ENCODE measurements at places on chromosomes 1 and 21. TPM values are rescaled to one million over a fixed set of nuclear protein-coding genes. Genes with fewer than 3 reads are reported as not detected.

GRCh38 chr1:186536273-186536890, 75.5 kb upstream of the PDC start:
- no peak overlapping the region for H3K4me3 ChIP-seq
- H3K4me1 ChIP-seq = no peaks in the 10 kb centered on the region
- no peaks in the 10 kb centered on the region for H3K27me3 ChIP-seq
- DNase-seq = no peak
- H3K36me3 ChIP-seq = no peaks in the 10 kb centered on the region

Gene ERVH48-1
- total RNA-seq = 186 TPM

Gene SLFNL1
- 0.07 TPM for total RNA-seq

GRCh38 chr1:66523562-66523961, 10.4 kb upstream of the SGIP1 start:
- no peaks in the 10 kb centered on the region for H3K4me1 ChIP-seq
- no peaks in the 10 kb centered on the region for H3K27me3 ChIP-seq
- H3K4me3 ChIP-seq = no peak overlapping the region

Gene KANK4
- 0.35 TPM for total RNA-seq

Gene ACOT7
- 70.7 TPM for total RNA-seq

Gene ANGPTL3
- not detected for total RNA-seq

Gene OLIG2
- not detected for total RNA-seq

DNA sequence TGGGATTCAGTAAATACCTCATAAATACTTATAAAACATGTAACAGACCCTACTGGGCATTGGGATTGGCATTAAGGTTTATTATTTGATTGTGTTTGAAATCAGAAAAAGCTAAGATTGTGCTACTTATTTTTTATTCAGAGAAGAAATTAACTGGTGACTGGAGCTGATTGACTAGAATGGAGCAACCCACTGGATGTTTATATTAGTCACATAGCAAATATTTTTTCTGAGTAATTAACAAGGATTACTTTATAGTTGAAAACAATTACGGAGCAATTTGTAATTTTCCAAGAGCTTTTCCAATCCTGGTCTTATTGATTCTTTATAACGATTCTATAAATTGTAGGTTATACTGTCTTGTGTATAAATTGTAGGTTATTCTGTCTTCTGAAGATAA, 208.7 kb downstream of the HLX start:
- no peaks in the 10 kb centered on the region for H3K36me3 ChIP-seq
- no peak overlapping the region for H3K27ac ChIP-seq
- no peaks in the 10 kb centered on the region for H3K4me1 ChIP-seq

DNA sequence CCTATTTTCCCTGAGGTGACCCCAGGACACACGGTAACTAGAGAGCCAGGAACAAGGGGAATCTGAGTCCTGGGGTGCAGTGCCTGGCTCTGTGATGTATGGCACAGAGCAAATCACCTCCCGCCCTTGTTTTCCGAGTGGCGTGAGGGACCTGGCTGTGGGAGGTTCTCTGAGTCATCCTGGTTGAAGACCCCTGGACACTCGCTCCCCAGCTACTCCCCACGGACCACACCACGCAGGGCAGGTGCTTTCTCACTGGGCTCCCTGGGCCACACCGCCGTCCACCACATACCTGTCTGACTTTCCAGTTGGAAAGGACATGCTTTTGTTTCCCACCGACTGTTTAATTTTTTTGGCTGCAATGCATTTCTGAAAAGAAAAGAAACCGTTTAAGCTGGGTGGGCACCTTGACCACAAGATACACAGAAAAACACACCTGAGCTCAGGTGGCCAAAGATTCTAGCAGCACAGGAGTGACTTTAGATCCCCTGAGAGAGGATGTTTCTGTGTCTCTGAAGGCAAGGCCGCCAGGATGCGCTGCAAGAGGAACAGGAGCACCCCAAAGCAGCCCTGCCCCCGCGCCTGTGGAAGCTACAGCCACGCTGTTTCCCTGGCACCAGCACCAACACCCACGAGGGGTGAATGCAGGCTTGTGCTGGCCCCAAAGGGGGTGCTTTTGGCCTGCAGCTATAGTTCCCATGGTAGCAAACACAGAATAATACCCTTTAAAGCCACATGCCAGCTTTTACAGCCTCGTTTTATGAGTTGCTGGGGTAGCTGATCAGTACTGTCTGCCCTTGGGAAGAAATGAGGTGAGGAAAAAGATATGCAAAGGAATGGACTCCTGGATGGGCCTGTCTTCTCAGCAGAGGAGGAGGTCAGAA, 8.1 kb upstream of the SRM start:
- no peaks in the 10 kb centered on the region for H3K4me1 ChIP-seq
- H3K27ac ChIP-seq = no peak overlapping the region
- DNase-seq = no peak
- peaks cover 90% of the 10 kb centered on the region for H3K36me3 ChIP-seq
- H3K4me3 ChIP-seq = no peak overlapping the region
- H3K27me3 ChIP-seq = no peaks in the 10 kb centered on the region

GRCh38 chr1:63548877-63549276, 25.6 kb downstream of the EFCAB7 start:
- no peak overlapping the region for H3K4me3 ChIP-seq
- H3K27me3 ChIP-seq = no peaks in the 10 kb centered on the region
- H3K36me3 ChIP-seq = no peaks in the 10 kb centered on the region
- H3K4me1 ChIP-seq = no peaks in the 10 kb centered on the region
- no peak for DNase-seq
- H3K27ac ChIP-seq = no peak overlapping the region

Data from endodermal cell (in vitro differentiated cells).